GM23248 (cell line): ENCODE measurements at places on chromosomes 11 and 22. TPM values are rescaled to one million over a fixed set of nuclear protein-coding genes. Genes with fewer than 3 reads are reported as not detected.
A peak's percentile ranks its signal among the peaks of the same experiment; 100 is the strongest.

DNA sequence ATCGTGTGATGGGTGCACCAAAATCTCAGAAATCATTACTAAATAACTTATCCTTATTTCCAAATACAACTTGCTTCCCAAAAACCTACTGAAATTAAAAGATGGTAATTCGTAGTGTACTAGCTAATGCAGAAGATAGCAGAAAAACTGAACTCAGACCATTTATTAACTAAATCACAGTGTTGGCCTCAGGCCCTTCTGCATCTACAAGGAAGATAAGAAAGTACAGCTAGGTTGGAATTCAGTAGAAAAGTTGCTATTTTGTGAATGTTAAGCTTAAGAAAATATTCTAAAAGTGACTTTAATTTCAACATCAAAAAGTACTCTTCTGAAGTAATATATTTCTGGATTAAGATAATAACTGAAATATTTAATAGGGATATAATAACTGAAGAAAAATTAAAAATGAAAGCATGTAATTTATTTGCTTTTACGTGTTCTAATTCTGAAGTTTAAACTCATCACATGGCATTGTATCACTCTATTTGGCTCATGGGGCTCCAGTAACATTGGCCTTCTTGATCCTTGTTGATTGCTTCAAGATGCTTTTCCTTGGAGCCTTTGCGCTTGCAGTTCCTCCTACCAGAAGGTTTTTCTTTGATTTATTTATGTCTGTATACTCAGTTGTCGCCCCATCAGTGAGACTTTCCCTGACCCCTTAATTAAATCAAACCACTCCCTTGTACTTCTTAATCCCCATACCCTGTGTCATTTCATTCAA lies 847.9 kb upstream of the ANO3 start:
- DNase-seq: no peak

DNA sequence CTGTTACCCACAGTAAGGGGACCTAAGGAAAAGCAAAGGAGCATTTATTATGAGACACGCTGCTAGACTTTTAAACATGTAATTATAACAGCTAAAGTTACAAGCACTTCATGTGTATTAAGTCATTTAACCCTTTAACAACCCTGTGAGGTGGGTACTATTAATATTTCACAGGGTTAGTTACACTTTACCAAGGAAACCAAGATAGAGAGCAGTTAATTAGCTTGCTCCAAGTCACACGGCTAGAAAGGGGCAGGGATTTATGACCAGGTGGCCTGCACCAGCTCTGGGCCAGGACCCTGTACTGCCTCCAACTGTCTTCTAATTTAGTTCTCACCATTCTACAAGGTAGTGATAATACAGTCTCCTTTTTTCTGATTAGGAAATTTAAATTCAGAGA lies 74.9 kb downstream of the RPL27A start:
- DNase-seq: no peak

The CRYBB2 gene
- not detected in 2 replicates for polyA plus RNA-seq

The TEX54 gene
- polyA plus RNA-seq: 0.44 TPM in 1 of 2 replicates, not detected in the other

The OR51B4 gene
- not detected in 2 replicates for polyA plus RNA-seq

GRCh38 chr11:124915541-124916369 lies 3.3 kb upstream of the HEPN1 start:
- DNase-seq: peak; percentile 65

DNA sequence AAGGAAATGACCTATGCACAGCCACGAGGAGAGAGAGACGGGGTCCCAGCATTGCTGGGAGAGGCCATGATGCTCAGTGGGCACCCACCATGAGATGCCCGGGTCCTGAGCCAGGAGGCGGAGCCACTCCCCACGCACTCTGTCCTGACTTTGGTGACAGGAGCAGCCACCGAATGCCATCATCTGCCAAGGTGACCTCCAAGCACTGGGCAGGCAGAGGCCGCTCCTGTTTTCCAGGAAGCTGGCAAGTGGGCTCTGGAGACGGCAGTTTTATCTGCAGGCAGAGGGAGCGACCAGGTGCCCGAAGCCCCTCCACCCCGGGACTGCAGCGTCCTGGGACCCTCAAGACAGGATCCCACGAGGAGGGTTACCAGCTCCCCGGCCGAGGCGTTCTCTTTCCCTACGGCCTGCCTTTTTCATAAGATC lies 453.9 kb downstream of the BRD1 start:
- no peak for DNase-seq

The ANO3 gene
- polyA plus RNA-seq: 0.06 and 0.10 TPM in 2 replicates

The KDM4D gene
- polyA plus RNA-seq: 0.45 and 0.71 TPM in 2 replicates

The BAIAP2L2 gene
- polyA plus RNA-seq: 13.2 and 13.4 TPM in 2 replicates

- no peak for DNase-seq
Measured at GRCh38 chr11:71933141-71933933, 4.5 kb downstream of the RNF121 start.

- DNase-seq: no peak
Measured at GRCh38 chr11:9118277-9118676, 26.9 kb upstream of the SCUBE2 start.

- peak; percentile 87 for DNase-seq
Measured at GRCh38 chr11:27201454-27202302, 161.1 kb downstream of the BBOX1 start.

DNA sequence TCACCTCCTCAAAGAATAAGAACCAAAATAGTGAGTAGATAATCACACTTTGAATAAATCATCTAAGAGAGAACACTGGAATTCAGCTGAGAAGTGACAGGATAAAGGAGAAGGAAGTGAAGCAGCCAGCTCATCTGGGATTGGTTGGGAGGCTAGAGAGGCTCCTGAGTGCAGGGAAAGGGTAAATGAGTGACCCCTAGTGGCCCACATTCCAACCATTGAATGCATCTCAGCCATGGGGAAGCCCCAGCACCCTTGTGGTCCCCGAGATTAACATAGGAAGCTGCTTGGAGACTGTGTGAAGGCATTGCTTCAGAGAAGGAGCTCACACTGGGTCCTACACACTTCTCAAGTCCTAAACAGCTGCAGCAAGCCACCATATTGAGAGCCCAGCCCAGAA lies 82.3 kb downstream of the JRKL start:
- no peak for DNase-seq

GRCh38 chr11:1118755-1119603 lies 38.8 kb upstream of the MUC5AC start:
- DNase-seq: no peak

DNA sequence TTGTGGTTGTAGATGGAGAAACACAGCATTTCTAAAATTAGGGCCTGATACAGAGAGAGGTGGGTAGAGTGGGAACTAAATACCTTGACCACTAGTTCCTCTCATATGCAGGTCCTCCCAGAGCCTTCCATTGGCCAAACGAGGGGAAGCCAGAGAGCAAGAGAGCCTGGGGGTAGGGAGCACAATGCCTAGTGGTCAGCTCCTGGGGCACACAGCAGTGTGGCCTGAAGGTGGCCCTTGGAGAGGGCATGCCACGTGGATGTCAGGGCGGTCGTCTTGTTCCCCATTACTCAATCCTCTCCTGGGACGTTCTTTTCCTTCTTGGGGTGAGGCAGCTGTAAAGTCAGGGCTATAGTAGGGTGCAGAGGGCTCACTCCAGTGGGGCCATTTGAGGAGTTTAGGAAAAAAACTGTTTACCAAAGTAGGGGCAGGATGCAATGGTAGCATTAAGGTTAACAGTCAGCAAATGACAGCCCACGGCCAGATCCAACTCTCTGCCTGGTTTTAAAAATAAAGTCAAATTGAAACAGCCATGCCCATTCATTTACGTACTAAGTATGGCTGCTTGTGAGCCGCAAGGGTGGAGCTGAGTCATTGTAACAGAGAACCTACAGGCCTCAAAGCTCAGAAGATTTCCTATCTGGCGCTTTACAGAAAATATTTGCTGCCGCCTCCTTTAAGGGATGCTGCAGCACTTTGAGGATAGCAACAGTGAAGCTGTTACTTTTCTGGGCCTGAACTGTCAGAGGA lies 7.6 kb downstream of the MYO18B start:
- no peak for DNase-seq

GRCh38 chr11:115578275-115578674 lies 74.1 kb upstream of the CADM1 start:
- no peak for DNase-seq

- DNase-seq: no peak
Measured at GRCh38 chr22:45546333-45547015, 43.8 kb downstream of the FBLN1 start.

- no peak for DNase-seq
Measured at GRCh38 chr22:41351011-41351410, 30.7 kb upstream of the TEF start.

GRCh38 chr11:65571420-65571819 lies 918 bp upstream of the FAM89B start:
- no peak for DNase-seq

- no peak for DNase-seq
Measured at GRCh38 chr11:14309425-14310192, 49.4 kb downstream of the RRAS2 start.

GRCh38 chr11:66904981-66905521 lies 48.2 kb downstream of the LRFN4 start:
- no peak for DNase-seq

DNA sequence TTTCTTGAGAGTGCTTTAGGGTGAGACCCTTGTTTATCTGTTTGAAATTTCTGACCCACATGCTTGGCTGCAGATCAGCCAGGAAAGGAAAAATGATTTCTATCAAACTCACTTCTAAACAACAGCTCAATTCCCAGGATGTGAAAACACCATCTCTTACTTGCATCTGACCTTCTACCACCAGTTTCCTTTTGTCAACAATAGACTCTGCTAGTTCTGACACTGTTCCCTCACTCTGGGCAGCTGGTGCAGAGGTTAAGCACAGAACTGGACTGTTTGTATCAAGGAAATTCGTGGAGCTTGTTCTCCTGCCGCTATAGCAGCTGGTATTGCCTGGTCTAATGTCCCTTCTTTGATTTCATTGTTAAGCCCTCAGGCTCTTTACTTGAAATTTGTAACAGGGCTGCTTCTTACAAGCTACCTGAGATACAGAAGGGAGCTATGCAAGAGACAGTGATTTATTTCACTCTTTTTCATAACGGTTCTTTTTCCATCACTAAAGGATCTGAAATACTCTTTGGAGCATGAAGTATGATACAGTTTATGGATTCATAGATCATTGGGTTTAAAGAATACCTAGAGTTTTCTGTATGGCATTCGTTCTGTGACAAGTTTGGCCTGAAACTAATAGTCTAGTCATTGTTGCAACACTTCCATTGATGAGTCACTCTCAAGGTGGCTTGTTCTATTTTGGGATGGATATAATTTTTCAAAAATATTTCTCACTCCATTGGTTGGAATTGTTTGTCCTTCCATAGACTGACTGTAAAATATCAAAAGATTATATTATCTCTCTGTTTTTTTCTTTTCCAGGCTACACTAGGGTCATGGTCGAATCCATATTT lies 178.2 kb upstream of the ZC3H12C start:
- DNase-seq: peak; percentile 74

The ADM2 gene
- polyA plus RNA-seq: 11.6 and 14.0 TPM in 2 replicates

DNA sequence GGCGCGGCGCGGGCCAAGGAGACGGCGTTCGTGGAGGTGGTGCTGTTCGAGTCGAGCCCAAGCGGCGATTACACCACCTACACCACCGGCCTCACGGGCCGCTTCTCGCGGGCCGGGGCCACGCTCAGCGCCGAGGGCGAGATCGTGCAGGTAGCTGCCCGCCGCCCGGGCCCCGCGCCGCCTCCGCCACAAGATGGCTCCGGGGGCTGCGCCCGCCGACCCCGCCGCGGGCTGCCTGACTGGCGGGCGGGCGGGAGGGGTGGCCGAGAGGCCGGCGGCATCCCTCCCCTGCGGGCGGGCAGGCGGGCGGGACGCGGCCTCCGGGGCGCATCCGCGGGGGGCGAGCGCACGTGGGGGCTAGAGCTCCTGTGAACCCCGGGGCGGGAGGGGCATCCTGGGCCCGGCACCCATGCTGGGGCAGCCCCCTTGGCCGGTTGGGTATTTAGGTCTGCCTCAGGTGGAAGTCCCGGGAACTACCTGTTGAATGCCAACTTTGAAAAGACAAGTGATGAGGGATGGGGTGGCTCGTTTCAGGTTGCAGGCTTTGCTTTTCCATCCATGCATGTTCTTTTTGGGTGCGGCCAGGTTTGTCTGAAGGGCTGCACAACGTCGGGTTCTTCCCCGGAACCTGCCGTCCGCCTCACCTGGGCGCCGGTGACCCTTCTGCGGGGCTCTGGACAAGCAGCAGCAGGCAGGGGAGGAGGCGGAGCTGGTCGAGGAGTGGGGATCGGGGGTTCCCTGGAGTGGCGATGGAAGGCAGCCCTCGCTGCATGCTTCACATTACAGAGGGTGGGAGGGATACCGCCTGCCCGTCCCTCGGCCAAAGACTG lies 760 bp downstream of the ZNRF3 start:
- peak; percentile 77 for DNase-seq

DNA sequence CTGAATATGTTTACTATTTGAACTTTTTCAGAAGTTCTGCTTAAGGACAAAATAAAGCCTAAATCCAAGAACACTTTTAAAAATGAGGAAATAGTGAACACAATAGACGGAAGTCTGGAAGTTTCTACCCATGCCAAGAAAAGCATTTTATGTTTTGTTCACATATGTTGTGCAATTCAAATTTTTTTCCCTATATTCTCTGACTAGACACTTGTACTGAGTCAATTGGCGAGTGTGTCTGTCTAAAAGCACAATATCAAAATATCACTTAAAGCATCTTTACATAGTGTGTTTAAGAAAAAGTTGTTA lies 29.2 kb downstream of the INCENP start:
- DNase-seq: no peak

- DNase-seq: no peak
Measured at GRCh38 chr11:26862801-26863200, 131.1 kb upstream of the FIBIN start.

- DNase-seq: no peak
Measured at GRCh38 chr22:28791841-28792490, 8.4 kb downstream of the XBP1 start.

GRCh38 chr11:112828421-112828820 lies 132.8 kb upstream of the NCAM1 start:
- DNase-seq: no peak

The OR5T1 gene
- not detected in 2 replicates for polyA plus RNA-seq

The OR10W1 gene
- polyA plus RNA-seq: not detected in 2 replicates

The SMTN gene
- polyA plus RNA-seq: 96.7 and 98.1 TPM in 2 replicates

GRCh38 chr22:17678817-17679385 lies 40.3 kb downstream of the BCL2L13 start:
- no peak for DNase-seq

The ADAMTS8 gene
- 0.09 and 0.10 TPM in 2 replicates for polyA plus RNA-seq

DNA sequence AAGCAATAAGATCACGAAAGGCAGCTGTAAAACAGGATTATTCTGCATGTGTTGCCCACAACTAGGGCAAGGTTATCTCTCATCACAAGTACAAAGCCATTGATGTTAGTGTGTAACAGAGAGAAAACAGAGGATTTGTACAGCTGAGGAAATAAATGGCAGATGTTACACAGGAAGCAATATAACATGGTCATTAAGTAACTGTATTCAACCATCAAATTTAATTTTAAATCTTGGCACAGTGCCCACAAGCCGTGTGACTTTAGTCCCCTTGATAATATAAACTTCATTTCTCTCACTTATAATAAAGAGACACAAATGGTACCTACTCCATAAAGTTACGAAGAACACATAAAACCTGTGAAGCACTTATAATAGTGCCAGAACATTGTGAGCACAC lies 17.3 kb downstream of the OR51E2 start:
- no peak for DNase-seq

- DNase-seq: no peak
Measured at GRCh38 chr22:33873666-33874065, 46.6 kb downstream of the LARGE1 start.

The C22orf31 gene
- polyA plus RNA-seq: not detected in 2 replicates
